ENCODE measurements at places on chromosomes 5 and 9.

DNA sequence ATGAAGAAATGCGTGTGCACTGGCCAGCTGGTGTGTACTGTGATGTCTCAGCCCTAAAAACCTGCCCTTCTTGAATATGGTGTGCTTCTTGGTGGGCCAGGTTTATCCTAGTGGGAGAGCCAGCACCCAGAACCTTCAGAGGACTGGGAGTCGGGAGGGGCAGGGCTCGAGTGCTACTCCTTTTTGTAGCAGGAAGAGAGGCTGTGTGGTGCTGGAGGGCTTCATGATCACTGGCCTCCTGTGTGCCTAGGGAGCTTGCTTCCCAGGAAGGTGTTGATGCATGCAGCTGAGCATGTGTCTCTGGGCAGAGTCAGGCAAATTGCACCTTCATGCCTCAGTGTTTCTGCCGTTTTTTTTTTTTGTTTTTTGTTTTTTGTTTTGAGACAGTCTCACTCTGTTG is 20.0 kb downstream of the PHF2 start:
- no peak for DNase-seq

DNA sequence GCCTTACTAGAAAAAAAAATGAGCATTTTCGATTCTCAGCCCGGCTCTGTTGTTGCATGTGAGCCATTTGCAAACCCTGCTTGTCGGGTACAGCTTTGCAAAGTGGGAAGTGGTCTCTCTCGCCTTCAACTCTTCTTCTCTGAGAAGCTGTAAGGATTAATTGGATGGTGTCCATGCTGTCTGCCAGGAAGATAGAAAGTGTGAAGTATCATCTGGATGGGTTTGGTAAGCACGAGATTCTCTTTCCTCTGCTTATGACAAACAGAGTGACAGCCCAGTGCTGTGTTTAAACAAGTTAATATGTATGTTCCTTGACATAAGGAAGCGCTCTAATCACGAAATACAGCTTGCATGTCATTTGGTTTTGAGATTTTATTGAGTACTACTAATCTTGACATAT is 109.1 kb upstream of the SPATA31D4 start:
- DNase-seq, result no peak

DNA sequence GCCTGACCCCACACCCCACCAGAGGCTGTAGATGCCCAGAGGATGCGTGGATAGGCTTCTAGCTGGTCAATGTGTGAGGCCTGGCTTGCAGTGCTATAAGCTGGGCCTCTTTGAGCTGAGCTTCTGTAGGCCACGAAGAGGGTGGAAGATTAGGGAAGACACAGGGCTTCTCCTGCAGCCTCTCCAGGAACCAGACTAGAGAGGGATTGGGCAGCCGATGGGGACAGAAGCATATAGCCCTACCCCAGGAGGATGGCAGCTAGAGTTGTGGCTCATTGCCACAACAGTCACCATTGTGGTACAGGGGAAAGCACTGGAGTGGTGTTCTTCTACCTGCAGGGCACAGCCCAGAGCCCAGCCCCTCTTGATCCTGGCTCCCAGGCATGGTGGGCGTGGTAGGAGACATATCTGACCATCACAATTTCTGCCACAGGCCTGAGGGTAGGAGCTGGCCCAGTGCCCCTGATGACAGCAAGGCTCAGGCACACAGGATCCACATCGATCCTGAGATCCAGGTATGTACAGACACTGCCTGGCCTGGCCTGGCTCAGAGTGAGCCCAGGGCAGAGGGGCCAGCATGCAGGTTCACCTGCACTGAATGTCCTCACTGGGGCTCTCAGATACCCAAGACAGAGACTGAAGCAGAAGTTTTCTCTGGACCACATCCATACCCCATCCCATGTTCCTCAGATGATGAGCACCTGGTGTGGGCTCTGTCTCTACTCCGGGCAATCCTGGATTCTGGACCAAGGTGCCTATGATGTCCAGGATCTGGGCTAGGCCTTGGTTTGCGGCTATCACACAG is 8.7 kb downstream of the PDLIM4 start:
- no peak for DNase-seq

- DNase-seq, result no peak
Measured at GRCh38 chr5:158943057-158943456, 156.7 kb downstream of the EBF1 start.

GRCh38 chr5:105146867-105147266 is 1584.3 kb upstream of the NUDT12 start:
- DNase-seq, result no peak

GRCh38 chr9:21883642-21884041 is 81.2 kb downstream of the MTAP start:
- peak; percentile 4 for DNase-seq

DNA sequence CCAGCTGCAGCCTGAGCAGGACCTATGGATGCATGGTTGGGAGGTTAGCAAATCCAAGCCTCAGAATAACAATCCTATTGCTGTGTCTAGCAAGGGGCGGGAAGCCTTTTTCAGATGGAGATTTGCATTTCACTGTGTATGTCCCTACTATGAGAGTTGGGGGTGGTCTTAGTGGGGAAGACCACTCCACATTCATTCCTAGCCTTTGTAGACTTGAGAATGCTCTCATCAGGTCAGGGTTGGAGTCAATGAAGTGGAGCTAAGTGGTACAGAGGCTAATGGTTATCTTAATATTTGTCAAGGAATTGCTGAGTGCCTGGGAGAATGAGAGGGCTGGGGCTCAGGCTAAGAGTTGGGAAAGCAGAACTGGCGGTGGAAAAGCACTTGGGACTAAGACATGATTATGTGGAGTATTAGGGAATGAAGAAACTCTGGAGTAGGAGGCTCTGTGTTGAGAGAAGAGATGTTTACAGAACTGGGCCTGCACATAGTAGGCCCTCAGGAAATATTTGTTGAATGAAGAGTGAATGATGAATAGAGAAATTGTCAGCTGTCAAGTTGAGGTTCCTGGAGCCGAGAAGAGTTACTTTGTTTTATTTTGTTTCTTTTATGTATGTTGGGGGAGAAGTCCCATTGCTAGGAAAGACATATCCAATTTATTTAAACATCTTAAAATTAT is 175.5 kb upstream of the SPRY4 start:
- no peak for DNase-seq

DNA sequence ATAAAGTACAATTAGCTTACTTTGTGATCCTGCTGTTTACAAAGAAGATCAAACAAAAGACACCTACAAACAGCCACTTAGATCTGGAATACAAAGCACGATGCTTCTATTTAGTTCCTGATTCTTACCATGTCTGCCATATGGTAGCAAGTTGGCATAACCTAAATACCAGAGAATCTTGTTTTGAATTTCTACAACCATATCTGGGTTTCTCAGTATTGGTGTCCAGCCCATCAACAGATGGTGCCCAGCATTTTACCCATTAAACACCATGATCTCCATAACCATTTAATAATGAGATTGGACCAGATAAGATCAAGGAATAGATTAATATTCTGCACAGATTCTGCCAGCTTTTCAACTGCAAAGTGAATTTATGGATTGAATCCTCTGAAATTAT is 29.8 kb downstream of the SLC24A2 start:
- DNase-seq, result no peak

DNA sequence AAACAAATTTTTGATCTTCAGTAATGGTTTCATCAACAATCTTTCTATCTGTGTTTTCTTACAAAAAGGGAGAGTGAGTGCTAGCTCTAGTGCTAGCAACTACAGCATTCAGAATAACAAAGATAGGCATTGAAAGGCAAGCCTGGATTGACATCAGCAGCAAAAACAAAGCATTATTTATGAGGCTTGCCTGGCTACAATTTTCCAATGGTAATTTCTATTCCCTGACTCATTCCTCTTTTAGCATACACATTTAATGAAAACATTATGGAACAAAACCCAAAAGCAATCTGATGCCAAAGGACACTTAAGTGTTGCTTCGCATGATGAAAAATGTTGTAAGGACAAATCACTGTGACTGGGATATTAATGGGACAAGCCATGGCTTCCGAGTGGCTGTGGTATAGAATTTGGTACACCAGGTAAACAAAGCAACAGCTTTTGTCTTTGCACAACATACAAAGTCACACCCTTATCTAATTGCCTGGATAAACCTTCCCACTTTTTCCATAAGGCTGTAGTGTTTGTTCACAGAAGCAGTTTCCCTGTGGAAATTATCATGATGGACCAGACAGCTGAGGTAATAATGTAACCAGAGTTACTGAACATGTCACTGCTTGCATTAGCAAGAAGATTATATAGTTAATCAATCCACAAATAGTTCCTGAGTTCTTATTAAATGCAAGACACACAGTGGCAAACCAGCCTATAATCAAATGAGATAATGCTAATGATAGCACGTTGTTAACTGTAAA is 179.8 kb upstream of the EDIL3 start:
- DNase-seq, result no peak

GRCh38 chr5:116980581-116980980 is 406.0 kb upstream of the SEMA6A start:
- DNase-seq, result no peak
